ENCODE measurements at places on chromosomes 1 and 21.

DNA sequence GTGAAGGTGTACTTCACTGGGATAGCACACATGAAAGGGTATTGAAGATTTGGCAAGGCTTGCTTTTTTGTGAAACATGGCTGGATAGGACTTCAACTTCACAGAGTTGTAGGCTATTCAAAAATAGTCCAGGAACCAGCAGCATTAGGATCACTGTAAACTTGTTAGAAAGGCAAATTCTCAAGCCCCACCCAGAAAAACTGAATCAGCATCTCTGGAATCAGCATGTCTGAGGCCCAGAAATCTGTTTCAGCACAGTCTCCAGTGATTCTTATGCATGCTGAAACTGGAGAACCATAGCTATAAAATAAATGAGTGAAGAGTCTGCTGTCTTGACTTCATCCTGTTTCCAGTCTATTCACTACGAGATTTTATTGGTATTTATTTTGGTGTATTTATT, 8.1 kb upstream of the KRTAP21-3 start:
- DNase-seq: no peak

DNA sequence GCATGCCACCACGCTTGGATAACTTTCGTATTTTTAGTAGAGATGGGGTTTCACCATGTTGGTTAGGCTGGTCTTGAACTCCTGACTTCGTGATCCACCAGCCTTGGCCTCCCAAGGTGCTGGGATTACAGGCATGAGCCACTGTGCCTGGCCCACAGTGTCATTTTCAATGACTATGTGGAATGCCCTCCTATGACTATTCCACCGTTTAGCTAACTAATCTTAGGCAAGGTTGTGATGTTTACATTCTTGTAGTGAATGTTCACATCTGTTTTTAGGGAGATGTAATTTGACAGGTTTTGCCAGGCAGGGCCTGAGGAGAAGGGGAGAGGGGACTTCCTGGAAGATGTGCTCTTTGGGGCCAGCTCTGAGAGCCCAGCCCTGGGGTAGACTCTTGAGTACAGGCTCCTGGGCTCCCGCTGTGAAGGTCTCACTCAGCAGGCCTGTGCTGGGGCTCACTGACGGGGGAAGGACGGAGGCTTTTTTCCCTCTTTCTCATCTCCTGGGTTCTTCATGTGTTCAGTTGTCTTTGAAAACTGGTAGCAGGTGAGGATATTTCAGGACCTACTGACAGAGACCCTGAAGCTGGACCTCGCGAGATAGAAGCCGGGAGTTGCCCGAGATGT, 13.2 kb downstream of the COQ8A start:
- DNase-seq: no peak

GRCh38 chr1:223678841-223679240, 13.3 kb upstream of the CAPN8 start:
- DNase-seq: no peak

- DNase-seq: no peak
These were observed 28.2 kb upstream of the FAM131C start for GRCh38 chr1:16101623-16102022.

Measured in NCI-H2029 (cell line).